Cortex of kidney (tissue), 1 donor: ENCODE measurements at places on chromosomes 13 and 19.

DNA sequence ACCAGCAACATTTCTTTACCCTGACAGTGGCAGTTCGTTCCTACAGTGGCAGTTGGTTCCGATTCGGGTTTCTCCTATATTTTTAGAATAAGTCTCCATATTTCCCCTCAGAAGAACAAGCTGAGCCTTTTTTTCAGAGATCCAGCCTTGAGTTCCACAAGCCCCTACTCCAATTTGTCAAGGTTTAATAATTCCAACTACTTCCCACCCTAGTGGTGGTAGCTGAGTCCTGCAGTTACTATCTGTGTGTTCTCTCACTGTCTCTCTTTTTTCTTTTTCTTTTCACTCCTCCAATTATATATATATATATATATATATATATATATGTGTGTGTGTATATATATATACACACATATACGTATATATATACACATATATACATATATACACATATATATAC, 1347.3 kb downstream of the PCDH9 start:
- no peak for DNase-seq

DNA sequence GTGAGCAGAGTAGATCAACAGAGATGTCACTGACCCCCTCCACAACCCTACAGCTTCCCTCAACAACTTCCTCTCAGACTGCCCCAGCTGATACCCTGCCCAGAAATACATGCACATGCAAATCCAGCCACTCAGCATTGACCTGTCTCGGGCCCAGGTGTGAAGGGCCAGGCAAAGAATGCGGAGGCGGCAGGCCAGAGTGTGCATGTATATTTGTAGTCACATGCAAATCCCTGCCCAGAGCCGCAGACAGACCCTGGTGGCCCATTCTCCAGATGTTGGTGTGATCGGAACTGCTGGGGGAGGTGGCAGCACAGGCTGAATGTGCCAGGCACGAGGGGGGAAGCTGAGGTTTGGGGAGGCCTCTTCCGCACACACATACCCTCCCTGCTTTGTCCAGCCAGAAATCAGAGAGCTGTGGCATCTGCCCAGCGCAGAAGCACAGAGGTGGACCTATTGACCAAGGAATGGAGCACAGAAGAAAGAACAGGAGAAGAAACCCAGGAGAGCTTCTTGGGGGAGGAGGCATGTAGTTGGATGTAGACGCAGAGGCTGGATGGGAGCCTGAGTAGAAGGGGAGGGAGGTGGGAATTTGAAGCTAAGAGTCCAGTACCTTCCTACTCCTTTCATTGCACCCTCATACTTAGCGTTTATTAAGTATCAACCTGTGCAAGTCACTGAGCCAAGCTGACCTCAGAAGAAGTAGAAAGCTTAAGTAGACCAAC, 14.4 kb downstream of the MEF2B start:
- no peak for DNase-seq

DNA sequence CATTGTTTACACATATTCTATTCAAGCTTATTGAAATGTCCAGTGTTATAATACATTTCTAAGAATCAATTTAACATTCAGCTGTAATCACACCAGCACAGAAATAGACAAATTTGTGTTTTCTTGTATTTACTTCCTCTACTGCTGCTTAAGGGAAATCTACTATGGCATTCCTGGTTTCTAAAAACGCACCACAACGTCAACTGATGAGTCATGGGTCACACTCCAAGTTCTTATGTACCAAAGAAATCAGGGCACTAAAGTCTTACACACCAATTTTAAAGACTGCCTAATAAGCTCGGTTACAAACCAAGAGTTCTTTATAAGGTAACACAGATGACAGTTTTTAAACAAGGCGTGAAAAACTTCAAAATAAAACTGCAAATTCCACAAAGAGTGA, 13.2 kb downstream of the LNX2 start:
- DNase-seq: no peak

DNA sequence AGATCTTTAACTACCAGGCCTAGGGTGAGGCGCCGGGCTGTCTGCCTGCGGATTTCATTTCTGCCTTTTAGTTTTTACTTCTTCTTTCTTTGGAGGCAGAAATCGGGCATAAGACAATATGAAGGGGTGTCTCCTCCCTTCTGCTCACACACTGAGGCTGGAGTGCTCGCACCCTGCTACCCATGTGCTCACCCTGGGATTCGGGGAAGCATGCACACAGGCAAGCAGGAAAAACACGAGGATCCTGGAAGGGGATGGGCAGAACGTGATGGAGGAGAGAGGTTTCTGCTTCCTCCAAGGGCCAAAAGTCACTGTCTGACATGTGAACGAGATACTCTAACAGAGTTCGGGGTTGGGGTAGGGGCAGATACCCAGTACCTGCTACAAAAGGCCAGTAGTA, 28.4 kb downstream of the ZNF823 start:
- DNase-seq: no peak

GRCh38 chr13:18949489-18949761, 232.2 kb downstream of the TUBA3C start:
- DNase-seq: no peak

GRCh38 chr19:1139126-1139525, 34.9 kb downstream of the SBNO2 start:
- no peak for DNase-seq

DNA sequence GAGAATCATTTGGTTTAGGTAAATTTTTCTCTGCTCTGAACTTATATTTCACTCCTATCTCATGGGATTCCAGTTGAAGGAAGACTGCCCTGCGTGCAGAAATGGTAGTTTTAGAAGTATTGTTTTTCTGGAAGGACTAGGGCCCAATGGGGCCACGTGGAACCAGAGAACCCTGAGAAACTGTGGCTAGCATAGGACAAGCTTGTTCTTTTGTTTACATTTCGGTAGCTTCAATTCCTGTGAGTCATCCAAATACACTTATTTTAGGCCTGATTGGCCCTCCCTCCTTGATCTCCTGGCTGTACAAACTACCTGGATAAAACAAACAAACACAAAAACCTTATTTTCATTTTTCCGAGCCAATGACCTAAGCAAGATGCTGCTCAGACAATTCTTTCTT, 124.0 kb downstream of the ITGBL1 start:
- DNase-seq: no peak

DNA sequence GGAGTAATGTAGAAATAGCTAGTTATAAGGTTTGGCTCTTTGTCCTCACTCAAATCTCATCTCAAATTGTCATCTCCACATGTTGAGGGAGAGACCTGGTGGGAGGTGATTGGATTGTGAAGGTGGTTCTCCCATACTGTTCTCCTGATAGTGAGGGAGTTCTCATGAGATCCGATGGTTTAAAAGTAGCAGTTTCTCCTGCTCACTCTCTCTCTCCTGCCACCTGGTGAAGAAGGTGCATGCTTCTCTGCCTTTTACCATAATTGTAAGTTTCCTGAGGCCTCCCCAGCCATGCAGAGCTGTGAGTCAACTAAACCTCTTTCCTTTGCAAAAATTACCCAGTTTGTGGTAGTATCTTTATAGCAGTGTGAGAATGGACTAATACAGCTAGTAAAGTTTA, 849.4 kb downstream of the DACH1 start:
- no peak for DNase-seq

- DNase-seq: no peak
Observed at GRCh38 chr19:10421240-10422045, 1.1 kb downstream of the PDE4A start.

- DNase-seq: no peak
Observed at GRCh38 chr19:6738787-6739389, 592 bp upstream of the TRIP10 start.

GRCh38 chr13:40329781-40330485, 336.5 kb downstream of the FOXO1 start:
- DNase-seq: no peak

DNA sequence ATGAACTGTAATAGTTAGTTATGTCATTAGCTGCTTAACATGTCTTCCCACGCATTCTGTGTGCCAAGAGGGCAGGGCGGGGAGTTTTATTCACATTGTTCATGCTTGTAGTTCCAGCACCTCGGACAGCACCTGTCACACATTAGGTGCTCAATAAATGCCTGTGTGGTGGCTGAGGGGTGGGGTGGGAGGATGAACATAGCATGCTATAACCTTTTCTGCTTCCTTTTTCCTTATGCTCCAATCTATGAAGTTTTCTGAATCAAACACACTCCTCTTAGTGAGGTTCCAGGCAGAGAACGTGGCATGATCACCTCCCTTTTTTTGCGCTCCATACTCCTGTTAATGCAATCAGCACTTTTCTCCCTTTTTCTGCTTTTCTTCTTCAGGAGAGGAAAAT, 15.8 kb upstream of the PTPRS start:
- no peak for DNase-seq

DNA sequence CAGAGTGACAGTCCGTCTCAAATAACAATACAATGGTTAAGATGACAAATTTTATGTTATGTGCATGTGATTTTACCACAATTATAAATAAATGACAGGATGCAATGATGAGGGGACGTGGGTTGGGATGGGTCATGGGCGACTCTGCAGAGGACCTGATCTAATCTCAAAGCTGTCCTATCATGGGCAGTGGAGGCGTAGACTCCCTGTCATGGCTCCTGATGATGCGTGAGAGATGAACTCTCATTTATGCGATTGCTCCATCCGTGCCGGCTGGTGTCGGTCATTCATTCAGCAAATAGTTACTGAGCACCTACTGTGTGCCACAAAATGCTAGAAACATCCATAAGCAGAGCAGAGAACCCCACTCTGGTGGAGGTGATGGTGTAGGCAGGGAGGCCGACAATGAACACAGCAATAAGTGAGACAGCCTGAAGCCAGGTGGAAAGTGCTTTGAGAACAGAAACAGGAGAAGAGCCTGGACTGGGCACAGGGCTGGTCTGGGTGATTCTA, 1.7 kb upstream of the REXO1 start:
- DNase-seq: no peak

- DNase-seq: no peak
Observed at GRCh38 chr13:89920461-89920860, 1427.0 kb upstream of the MIR17HG start.

DNA sequence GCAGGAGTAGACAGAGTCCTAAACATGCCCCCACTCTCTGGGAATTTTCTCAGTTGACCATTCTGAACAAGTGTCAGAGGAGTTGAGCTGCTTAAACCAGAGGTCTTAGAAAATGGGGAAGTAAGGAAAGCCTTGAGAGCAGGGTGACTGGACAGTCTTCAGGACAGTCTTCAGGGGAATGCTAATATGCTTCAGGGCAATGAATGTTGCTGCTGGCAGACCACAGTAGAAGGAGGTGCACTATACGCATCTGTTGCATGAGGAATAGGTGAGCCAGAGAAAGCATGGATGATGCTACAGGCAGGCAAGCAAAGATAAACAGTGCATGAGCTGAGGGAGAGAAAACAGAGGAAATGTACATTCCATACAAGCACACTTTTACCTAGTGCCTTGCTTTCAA, 196.6 kb upstream of the GPR12 start:
- no peak for DNase-seq

GRCh38 chr13:98155475-98156109, 12.7 kb downstream of the FARP1 start:
- no peak for DNase-seq

- DNase-seq: no peak
Observed at GRCh38 chr13:68063181-68063580, 833.0 kb upstream of the PCDH9 start.

DNA sequence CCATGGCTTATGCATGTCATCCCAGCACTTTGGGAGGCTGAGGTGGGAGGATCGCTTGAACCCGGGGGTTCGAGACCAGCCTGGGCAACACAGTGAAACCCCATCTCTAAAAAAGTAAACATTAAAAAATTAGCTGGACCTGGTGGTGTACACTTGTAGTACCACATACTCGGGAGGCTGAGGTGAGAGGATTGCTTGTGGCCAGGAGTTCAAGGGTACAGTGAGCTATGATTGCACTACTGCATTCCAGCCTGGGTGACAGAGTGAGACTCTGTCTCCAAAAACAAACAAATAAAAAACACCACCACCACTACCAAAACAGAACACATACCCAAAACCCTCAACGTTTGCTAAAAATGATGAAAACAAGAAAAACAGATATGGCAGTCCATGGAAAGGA, 15.9 kb downstream of the FBXO17 start:
- DNase-seq: no peak

- DNase-seq: no peak
Observed at GRCh38 chr13:21233086-21233485, 56.6 kb downstream of the MRPL57 start.

GRCh38 chr13:24680258-24680920, at the start of gene ATP12A:
ATP12A (plus strand) TSS chr13:24680408; CDS start chr13:24680744, 336 bp downstream.
- DNase-seq: no peak

GRCh38 chr13:106183410-106184065, 351.9 kb downstream of the EFNB2 start:
- no peak for DNase-seq

GRCh38 chr13:99063952-99064351, 86.1 kb upstream of the DOCK9 start:
- no peak for DNase-seq

GRCh38 chr13:65844266-65844841, 1385.8 kb downstream of the PCDH9 start:
- DNase-seq: no peak

DNA sequence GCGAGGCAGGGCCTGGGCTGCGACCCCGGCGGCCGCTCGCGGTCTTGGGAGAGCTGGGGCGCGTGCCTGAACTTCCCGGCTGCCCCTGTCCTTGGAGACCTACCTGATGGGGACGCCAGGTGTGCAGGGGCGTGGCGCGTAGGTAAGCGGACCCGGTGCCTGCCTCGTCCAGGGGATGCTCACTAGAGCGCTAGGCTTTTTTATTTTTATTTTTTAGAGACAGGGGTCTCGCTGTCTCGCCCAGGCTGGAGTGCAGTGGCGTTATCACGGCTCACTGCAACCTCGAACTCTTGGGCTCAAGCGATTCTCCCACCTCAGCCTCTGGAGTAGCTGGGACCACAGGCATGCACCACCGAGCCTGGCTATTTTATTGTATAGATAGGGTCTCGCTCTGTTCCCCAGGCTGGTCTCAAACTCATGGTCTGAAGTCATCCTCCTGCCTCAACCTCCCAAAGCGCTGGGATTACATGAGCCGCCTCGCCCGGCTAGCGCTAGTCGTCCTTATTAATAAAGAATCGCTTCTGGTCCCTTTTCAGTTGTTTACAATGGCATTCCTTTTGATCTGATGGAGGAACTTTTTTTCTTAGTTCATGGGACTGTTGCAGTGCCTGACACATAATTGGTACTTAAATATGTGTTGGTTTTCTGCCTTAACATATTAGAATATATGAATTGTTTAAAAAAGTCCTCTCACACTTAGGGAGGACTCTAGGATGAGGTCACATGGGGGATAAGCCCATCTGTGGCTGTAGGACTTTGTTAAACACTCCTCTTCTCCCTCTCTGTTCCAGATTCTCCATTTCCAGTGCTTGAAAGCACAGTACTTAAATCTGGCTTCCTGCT, 812 bp downstream of the DPY19L3 start:
- no peak for DNase-seq

GRCh38 chr13:81927347-81927746, 1586.4 kb upstream of the SPRY2 start:
- DNase-seq: no peak
